ENCODE measurements at places on chromosomes 12 and 14.

- no peak for DNase-seq
These were observed 9.8 kb downstream of the PSEN1 start for GRCh38 chr14:73146111-73146510.

GRCh38 chr12:40942326-40942725, 245.8 kb upstream of the PDZRN4 start:
- DNase-seq = peak; percentile 86

DNA sequence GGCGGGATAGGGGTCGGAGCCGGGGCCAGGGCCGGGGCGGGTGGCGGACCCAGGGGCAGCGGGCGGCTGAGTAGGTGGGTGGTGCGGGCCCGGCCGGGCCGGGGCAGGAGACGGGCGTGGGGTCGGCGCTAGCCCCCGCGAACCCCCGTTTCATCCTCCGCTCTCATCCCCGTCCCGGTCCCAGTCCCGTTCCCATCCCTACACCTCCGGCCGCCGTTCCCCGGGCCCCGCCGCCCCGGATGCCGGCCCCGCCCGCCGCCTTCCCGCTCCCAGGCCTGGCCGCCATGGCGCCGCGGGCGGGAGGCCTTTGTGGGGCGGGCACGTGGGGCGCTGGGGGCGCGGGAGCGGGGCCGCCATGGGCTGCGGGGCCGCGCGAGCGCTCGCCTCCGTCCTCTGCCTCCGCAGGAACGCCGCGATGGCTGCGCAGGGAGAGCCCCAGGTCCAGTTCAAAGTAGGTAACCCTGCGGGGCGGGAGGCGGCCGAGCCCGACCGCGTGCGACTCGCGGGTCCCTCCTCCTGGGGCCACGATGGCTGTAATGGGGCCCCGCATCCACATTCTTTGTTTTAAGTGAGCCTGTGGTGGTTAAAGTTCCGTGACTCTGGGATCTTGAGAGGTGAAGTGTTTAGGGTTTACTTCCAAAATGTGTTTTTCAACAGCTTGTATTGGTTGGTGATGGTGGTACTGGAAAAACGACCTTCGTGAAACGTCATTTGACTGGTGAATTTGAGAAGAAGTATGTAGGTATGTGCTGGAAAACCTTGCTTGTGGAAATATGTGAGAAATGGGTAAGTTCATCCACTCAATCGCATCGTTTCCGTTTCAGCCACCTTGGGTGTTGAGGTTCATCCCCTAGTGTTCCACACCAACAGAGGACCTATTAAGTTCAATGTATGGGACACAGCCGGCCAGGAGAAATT, 572 bp downstream of the RAN start:
- DNase-seq = no peak

- peak; percentile 81 for DNase-seq
These were observed 821 bp downstream of the TMEM106C start for GRCh38 chr12:47964106-47964728.

- DNase-seq = no peak
These were observed 115.4 kb upstream of the PPFIA2 start for GRCh38 chr12:81874586-81874985.

DNA sequence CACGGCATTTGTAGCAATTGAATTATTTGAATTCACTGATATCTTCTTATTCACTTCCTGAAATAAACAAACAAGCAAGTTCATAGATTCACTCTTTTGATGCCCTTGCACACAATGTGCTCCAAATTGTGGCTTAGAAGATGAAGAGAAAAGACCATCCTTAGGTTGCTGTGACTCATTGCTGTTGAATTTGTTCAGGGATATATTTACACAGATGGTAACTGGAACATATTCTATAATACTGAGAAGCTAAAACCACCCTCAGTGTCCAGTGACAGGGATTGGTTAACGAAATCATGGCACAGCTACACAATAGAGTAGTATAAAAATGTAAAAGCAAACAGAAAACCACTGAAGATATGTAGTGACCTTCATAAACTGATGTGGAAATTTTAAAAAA, 3.1 kb downstream of the PRB4 start:
- no peak for DNase-seq

DNA sequence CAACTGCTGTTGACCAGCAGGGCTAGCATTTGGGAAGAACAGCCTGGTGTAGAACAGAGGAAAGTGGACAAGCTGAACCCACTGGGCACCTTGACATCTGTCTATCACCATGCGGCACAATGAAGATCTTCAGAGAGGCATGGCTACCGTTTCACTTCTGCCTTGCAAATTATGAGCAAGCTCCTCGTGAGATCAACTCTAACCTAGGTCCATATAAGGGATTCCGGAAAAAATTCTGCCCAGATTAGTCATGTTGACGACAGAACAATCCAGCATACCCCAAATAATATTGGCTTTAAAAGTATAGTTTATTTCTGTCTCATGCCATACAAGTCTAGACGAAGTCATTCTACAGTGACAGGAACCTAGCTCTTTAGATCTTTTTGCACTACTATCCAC, 91.6 kb upstream of the ATF7IP start:
- DNase-seq = no peak

- DNase-seq = no peak
These were observed 20.2 kb downstream of the ATXN2 start for GRCh38 chr12:111578971-111579340.

DNA sequence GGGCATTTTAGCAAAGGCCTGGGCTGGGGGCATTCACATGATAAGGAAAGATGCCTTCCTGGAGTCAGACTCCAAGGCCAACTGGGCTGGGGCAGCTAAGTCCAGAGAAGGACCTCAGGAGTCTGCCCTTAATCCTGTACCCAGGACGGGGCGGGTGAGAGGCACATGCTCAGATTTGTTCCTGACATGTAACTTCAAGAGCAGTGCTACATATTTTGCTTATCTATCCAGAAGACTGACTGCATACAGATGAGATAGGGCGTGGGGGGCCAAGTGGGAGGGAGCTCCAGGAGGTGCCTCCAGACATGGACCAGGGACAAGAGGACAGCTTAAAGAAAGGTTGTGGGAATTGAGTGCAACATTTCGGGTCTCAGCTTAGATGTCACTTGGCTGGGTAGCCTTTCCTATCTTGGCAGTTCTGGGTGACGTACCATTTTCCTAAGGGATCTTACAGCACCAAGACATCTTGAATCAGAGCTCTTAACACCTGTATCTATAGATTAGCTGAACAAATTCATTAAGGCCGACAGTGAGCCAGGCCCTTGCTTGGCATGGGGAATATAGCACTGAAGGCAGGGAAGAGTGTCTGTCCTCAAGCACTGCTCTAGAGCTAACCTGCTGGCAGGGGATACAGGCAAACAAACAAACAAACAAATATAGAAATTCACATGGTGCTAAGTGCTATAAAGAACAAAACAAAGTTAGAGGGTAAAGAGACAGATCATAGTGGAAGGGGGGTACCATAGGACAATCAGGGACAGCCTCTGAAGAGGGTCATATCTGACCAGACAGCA, 61.2 kb downstream of the PTPN21 start:
- no peak for DNase-seq

DNA sequence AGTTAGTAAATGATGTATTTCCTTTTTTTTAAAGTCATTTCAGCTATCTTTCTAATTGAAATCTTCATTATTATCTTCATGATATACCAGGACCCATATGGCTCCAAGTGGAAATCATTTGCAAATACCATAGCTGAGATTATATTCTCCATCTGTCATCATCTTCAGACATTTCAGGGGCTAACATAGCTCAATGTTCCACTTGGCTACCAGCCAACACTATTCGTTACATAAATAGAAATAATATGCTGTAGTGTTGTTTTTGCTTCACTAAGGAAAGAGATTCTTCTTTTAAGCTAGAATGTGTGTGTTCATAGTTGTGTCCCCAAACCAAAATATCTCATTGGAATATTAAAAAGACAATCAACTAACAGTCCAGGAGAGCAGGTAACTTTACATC, 225.1 kb downstream of the DIO2 start:
- DNase-seq = no peak

DNA sequence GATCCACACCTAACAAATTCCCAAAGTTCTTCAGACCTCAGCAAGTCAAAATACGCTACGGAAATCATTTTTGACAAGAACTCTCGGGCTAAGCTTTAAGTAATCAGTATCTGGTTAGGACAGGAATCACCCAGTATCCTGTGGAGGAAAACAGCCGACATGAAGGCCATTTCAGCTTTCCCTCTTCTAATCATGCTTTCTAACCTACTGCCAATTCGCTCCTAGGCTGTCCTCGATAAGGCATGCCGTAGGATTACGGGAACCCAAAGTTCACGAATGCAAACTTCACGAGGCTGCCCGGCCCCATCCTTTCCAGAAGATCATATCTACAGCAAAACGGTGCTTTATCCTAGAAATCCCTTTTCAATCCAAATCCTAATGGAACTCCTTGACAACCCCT, 81.8 kb upstream of the PTPRB start:
- no peak for DNase-seq

DNA sequence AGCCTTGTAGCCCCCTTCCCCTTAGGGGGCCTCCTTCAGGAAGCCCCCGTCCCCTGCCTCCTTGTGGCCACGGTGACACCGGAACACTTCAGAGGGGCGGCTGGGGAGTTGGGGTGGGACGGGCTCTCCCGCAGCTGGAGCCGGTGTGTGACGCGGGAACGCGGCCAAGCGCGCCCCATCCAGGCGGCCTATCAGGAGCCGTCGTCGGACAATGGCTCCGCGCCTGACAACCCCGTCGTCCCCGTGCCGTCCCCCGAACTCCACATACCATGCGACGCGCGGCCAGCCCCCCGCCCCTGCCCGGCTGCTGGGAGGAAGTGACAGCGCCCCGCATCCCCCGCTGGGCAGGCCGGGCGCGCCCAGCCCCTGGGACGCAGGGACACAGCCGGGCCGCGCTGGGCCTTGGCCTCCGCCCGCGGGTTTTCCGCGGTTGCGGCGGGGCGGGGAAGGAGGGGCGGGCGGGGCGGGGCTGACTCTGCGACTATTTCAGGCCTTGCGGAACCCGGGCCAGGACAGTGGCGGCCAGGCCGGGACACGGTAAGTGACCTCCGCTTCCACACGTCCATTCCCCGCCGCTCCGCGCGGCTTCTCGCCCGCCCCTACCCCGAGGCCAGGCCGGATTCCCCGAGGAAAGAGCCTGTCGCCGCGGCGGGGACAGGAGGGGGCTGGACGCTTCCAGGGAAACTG, at the start of gene TNFAIP2:
Gene TNFAIP2 (plus strand): TSS at position 515 of the 687 bp plus-strand sequence. CDS start 2,997 bp downstream, outside the sequence.
- no peak for DNase-seq

- DNase-seq = no peak
These were observed 24.7 kb downstream of the ITPK1 start for GRCh38 chr14:93090826-93091555.

DNA sequence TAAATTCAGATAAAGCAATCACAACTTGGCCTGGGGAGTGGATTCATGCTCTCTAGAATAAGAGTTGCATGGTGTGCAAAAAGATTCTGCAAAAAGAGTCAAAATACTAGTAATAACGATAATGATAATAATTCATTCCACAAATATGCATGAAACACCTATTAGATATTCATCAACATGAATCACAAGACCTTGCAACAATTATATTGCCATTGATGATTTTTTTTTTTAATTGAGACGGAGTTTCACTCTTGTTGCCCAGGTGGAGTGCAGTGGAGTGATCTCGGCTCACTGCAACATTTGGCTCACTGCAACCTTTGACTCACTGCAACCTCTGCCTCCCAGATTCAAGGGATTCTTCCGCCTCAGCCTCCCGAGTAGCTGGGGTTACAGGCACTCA, 109.2 kb upstream of the FLRT2 start:
- no peak for DNase-seq
